ENCODE measurements at places on chromosomes 2 and 18.
A peak's percentile ranks its signal among the peaks of the same experiment; 100 is the strongest.

DNA sequence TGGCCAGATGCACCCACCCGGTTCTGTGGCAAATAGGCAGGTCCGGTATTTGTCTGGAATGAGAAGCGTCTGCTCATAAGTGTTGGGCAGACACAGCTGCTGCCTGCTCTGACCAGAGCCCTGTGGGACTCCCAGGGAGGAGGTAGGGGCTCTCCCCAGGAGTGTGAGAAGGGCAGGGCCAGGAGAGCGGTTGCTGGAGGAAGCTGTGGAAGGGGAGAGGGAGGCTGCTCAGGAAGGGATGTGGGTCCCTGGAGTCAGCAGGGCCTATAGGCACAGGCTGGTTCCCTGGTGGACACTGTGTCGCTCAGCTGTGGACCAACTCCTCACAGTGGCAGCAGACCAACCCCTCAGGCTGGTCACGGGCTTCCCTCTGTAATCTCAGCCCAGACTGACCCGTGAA lies 109.2 kb downstream of the DYSF start:
- DNase-seq = no peak

GRCh38 chr2:44189104-44189503 lies 20.4 kb downstream of the PPM1B start:
- DNase-seq = no peak

GRCh38 chr2:176814274-176814673 lies 398.3 kb upstream of the HNRNPA3 start:
- DNase-seq = no peak

DNA sequence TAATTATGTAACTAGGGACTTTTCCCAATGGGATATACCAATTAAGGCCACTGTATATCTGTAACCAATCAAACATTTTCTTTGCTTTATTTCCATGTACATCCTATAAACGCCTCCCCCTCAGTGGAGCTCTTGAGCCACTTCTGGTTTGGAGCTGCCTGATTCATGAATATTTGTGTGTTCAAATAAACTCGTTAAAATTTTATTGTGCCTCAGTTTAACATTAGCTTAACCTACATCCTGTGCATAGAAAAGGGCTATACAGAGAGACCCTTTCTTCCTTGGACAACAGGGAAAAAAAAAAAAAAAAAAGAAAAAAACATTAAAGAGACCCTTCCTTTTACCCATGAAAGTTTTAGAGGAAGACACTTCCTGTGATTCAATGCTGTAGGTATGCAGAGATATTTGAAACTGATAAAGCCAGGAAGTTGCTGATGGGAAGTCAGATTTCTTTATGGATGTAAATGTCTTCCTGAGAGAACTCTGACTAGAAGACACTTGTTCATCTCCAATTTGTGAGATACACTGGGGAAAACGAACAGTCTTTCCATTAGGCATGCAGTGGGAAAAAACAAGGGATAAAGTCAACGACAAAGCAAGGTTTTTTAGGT lies 614.6 kb upstream of the SOX11 start:
- DNase-seq = no peak

GRCh38 chr2:85611217-85611704 lies 605 bp downstream of the C2orf68 start:
- no peak for DNase-seq

- peak; percentile 57 for DNase-seq
These were observed 1.4 kb downstream of the PSD4 start for GRCh38 chr2:113175042-113175628.

GRCh38 chr2:187552381-187552780 lies 1.9 kb downstream of the TFPI start:
- no peak for DNase-seq

All from T-helper 22 cell (primary cell).